Stimulated activated CD4-positive, alpha-beta T cell treated with anti-CD3 and anti-CD28 coated beads, Interleukin-1b, Interleukin-23, amount 100 ng/mL, for 1 hour (primary cell): ENCODE measurements at places on chromosomes 16 and 17.

DNA sequence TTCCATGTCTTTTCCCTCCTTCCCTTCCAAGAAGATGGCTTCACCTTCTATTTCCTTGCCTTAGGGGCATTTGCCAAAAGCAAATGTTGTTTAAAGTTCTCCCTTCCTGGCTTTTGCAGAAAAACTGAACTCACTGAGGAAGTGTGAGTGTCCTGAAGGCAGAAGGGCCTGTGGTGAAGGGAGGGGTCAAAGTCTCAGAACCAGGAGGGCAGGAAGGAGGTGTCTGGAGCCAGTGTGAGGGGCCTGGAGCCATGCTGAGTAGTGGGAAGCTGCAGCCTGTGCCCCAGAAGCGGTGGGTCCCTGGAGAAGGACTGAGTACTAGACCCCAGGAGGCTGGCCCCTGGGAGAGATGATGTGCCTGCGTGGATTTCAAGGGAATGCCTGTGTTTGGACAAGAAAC, 23.8 kb upstream of the SUPT4H1 start:
- no peak for DNase-seq

- no peak for DNase-seq
These were observed 141.3 kb downstream of the ABCC12 start for GRCh38 chr16:48014349-48015135.

GRCh38 chr16:84361546-84361945, 6.8 kb upstream of the ATP2C2 start:
- DNase-seq: no peak

GRCh38 chr16:21704266-21704665, 40.5 kb downstream of the OTOA start:
- DNase-seq: no peak

DNA sequence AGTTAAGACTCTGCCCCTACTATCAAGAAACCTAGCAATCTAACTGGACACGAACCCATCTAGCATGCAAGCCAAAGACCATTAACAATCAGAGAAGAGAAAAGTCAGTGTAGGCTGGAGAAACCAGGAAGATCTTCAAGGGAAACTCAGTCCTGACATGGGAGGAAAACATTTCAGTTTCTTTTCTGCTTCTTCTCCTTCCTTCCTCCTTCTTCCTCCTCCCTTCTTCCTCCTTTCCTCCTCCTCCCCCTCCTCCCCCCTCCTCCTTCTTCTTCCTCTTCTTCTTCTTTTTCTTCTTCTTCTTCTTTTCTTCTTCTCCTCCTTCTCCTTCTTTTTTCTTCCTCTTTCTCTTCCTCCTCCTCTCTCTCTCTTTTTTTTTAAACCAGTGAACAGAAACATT, 29.6 kb upstream of the SHISA9 start:
- no peak for DNase-seq

- no peak for DNase-seq
These were observed 83.9 kb upstream of the CIBAR2 start for GRCh38 chr16:85195900-85196772.

DNA sequence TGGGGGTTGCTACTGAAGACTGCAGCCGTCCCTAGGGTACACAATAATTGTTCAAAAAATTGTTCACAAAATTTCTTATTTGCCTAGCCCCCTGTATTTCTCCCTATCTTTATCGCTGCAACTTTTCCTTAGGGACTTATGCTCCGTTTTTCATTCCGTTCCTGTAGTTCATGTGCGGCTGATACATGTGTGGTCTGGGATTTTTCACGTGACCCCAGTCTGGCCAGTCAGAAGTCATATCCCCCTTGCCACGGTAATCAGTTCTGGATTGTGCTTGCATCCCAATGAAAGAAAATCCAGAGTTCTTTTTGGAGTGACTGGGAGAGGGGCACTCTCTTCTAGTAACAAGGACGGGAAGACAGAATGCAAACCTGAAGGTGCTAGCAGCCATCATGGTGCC, 610.7 kb upstream of the C16orf82 start:
- no peak for DNase-seq

DNA sequence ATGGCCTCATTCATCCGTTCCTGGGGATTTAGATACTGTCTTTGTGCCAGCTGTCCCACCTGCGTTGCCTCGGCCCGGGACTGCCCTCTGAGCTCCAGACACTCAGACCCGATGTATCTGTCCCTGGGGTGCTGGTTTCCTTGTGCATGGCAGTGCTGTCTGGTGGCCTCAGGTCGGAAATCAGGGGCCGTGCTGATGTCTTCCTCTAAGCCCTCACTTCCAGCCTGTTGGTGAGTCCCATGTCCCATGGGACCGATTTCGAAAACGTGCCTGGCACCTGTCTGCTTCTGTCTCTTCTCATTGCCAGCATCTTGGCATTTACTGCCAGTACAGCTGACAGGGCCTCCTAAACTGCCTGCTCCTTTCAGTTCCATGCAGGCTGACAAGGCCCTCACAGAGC, 22.1 kb downstream of the NT5M start:
- no peak for DNase-seq

DNA sequence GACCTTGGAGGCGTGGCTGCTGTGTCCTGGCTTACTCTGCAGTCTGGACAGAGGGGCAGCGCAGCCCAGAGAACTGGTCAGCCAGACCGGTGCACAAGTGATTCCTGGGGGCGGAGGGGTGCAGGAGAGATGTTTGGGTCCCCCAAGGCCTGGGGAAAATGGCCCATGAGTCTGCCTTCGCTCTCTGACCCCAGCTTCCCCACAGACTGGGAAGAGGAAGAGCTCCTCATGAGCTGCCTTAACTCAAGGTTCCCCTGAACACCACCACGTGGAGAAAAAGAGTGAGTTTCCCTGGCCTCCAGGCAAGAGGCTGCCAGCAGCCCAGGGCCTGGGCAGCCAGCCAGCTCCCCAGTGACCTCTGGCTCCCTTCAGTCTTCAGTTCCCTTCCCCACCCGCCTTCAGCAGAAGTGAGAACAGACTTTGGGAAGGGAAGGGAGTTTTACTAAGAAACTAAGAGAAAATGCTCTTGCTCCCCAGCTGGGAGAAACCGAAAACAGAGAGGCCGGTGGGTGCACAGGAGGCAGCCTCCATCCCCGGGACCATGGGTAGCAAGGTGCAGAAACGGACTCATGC, 2.0 kb upstream of the C17orf99 start:
- DNase-seq: no peak
